ENCODE measurements at places on chromosomes 3 and 15.

GRCh38 chr15:74800559-74801094, 12.0 kb upstream of the LMAN1L start:
- DNase-seq: no peak

DNA sequence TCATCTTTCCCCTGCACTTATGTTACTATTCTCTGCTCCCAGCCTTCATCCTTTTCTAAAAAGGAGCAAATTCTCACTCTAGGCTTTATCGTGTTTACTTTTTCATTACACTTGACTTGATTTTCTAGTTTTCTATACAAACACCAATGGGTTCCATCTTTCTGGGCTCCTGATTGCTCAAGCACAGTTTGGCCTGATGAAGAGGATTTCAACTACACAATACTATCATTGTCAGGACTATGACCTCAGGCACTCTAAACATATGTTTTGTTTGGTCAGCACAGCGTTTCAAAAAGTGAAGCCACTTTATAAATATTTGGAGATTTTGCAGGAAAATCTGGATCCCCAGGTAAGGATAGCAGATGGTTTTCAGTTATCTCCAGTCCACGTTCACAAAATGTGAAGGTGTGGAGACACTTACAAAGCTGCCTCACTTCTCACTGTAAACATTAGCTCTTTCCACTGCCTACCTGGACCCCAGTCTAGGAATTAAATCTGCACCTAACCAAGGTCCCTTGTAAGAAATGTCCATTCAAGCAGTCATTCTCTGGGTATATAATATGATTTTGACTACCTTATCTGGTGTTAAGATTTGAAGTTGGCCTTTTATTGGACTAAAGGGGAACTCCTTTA, 86.2 kb downstream of the TGFBR2 start:
- no peak for DNase-seq

DNA sequence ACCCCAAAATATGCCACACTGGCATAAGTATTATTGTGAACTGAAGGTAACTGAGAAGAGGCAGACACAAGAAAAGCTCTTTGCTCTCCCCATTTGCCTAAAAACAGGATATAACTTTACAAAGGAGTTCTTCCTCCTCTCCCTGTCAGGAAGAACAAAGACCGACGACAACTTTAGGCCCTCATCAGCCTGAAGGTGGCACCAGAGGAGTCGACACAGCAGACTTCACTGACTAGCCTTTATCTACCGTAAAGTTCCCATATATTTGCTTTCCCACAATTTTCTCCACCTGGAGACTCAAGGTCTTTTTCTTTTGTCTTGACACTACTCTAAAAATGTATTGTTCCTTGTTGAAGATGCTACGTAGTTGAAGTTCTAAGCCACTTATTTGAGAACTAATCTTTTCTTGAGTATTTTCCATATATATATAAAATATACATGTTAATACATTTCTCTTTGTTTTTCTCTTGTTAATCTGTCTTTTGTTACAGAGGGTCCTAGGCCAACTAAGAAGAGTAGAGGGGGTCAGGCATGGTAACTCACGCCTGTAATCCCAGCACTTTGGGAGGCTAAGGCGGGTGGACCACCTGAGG, 16.2 kb upstream of the XIRP1 start:
- no peak for DNase-seq

DNA sequence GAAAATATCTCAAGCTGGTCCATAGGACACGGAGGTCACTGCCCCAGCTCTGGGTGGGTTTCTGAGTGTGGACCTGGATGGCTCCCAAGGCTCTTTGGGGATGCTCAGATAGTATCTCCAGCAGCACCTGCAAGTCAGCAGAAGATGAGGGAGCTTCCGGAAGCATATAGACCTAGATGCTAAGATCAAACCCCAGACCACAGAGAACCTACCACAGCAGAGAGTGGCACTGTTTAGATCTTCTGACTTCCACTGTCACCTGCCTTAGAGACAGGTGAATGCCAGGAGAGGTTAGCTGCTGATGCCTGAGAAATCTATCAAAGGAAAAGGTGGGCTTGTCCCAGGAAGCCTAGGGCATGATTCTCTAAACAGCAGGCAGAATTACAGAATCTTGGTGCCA, 105.7 kb upstream of the TRPM1 start:
- DNase-seq: no peak

DNA sequence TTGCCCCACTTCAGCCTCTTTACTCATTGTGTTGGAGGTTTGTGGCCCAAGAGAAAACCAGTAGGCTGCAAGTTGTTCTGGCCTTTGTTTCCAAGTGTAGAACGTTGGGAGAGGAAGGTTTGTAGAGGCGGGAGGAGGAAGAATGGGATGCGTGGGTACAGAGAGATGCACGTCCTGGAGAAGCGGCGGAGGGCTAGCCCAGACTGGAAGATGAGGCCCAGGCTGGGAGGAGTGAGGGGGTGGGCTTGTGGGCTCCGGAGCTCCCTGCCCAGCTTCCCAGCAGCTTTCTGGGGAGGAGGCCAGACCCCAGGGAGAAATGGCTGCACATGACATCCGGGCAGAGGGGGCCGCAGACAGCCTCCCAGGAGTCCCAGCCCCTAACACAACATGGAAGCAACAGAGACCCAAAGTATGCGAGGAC, 5.3 kb downstream of the PLA2G4F start:
- DNase-seq: no peak

DNA sequence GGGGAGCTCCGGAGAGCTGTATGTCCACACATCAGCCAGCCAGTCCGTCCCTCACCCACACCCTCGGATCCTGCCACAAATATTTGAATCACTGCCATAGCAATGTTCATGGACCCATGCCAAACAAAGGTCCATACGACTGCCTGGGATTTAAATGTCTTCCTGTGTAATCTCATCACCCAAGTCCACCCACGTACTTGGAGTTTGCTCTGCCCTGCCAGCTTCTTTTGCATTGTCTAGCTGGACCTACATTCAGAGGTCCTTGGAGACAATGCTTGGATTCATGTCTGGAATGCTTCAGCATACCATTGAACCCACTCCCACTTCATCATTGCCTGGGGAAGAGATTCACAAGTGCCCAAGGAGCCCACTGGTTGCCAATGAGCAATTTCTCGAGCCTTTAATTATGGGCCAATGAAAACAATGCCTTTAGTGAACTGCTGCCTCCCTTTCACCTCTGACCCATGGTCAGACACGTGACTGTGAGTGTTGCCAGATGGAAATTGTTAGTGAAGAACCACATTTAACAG, 90.4 kb upstream of the PHLDB2 start:
- DNase-seq: no peak

GRCh38 chr15:101458158-101458900, 31.2 kb downstream of the PCSK6 start:
- no peak for DNase-seq

DNA sequence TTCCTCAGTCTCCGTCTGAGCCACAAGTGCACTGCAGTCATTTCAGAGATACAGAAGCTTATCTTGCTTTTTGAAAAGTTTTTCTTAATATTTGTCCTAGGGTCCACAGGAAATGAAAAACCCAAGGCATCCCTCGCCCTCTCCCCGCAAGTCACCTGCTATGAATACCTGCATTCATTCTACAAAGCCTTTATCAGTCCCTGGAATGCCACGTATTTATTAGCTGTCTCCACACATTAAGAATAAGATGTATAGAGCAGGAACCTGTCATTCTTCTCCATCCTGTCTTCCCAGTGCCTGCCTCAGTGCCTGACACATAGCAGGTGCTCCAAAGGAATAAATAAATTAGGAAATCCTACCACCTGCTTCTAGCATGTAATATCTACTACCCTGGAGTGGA, 73.3 kb upstream of the ICE2 start:
- DNase-seq: no peak

DNA sequence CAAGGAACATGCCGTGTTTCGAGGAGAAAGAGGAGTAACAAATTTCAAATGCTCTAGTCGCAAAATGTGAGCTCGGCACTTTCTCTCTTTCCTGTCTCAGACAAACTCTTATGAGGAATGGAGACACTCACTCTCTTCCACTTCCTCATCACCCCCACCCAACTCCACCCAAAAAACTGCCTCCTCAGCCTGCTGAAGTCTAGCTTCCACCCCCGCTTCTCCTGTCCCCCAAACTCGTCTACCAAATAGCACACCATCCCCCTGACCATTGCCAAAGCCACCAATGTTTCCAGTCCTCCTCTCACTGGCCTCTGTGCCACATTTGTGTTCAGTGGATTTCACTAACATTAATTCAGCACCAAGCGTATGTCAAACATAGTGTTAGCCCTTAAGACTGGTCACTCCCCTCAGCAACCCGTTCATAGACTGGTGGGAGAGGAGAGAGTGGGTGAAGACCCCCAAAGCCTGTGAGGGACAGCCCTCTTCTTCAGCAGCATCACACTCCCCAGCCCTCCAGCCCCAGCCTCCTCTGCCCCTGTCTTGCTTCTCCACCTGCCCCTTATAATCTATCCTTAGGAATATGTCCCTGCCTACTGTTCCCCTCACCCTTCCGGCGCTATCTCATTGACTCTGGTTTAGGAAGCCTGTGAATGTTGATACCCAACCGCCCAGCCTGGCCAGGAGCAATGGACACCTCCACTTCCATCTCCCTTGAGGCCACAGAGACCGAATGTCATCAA, 77.3 kb downstream of the FAM174B start:
- no peak for DNase-seq

GRCh38 chr3:53075743-53076140, 29.9 kb upstream of the SFMBT1 start:
- no peak for DNase-seq

DNA sequence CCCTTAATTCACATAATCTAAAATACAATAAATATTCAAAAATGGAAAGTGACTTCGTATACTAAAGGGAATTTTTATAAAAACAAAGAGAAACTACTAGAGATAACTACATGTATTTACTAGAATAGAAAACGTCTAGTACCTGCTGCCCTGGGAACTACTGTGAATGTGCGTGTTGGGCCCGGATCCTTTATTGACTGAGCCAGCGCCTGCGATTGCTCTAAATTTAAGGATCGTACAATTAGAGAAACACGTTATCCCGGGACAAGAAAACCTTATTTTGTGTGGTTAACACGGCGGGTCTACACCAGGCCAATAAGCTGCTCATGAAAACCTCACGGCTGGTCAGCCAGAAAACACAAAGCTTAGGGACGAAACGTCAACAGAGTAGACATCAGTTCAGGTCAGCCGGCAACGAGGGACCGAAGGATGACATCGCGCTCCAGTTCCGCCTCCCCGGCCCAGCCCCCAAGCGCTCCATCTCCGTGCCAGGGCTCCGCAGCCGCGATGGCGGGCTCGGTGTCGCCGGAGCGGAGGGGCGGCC, 555 bp downstream of the TM2D3 start:
- DNase-seq: no peak

- no peak for DNase-seq
Observed at GRCh38 chr15:90059208-90059985, 42.9 kb downstream of the IDH2 start.

DNA sequence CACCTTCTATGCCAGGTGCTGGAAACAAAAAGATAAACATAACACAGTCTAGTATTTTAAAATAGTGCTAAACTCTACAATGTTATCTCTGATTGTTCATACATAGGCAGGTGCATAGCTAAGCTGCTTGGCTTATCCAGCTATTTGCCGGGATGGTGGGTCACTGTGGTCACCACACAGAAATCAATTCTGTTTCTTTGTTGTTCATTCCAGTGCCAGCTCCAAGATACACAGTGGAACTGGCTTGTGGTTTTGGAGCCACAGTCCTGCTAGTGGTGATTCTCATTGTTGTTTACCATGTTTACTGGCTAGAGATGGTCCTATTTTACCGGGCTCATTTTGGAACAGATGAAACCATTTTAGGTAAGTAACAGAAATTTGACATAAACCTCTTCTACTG, 130.2 kb downstream of the IL1RAP start:
- DNase-seq: no peak

GRCh38 chr15:88302373-88302772, 45.8 kb upstream of the NTRK3 start:
- no peak for DNase-seq

DNA sequence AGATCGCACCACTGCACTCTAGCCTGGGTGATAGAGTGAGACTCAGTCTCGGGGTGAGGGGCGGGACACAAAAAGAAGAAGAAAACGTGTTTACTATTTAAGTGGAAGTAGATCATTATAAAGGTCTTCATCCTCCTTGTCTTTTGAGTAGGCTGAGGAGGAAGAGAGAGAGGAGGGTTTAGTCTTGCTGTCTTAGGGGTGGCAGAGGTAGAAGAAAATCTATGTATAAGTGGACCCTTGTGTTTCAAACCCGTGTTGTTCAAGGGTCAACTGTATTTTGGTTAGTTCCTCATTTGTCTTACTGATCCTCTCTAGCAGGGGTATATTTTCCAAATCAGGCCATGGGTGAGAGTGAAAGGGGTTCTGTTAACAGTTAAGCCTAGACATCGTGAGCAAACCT, 40.1 kb downstream of the TRIM71 start:
- DNase-seq: no peak

- DNase-seq: no peak
Observed at GRCh38 chr3:19526071-19526470, 377.8 kb downstream of the KCNH8 start.

DNA sequence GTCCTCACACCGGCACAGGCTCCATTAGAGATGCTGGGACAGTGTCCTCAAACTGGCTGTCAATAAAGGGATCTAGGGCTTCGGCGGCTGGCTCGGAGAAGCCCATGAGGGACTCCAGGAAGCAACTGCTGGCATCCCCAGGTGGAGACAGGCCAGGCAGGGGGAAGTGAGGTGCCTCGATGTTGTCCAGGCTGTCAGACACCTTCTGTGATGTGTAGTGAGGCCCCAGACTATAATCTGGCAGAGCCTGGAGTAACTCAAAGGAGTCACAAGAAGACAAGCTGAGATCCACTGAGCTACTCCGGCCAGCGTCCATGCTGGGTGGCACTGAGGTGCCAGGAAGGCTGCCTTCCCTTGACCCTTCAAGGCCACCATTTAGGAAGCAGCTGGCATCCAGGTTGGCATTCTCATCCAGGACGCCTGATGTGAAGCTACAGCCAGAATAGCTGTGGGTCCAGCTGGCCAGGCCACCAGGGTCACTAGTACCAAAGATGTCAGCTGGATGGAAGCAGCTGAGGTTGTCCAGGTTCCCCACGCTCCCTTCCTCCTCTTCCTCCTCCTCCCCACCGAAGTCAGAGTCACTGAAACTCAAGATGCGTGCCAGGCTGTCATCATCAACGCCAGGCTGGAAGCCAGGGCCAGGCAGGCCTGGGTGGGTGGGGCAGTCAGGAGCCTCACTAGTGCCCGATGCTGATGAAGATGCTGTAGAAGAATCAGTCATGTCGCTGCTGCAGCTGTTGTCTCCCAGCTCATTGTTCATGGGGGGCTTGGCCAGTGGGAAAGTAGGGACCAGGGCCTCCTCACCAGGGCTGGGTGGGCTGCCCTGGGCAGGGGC, 10.1 kb downstream of the CSRNP1 start:
- DNase-seq: no peak

- no peak for DNase-seq
Observed at GRCh38 chr3:46926039-46926438, 48.5 kb downstream of the PTH1R start.

- no peak for DNase-seq
Observed at GRCh38 chr15:29270976-29271375, 1.4 kb upstream of the NSMCE3 start.

DNA sequence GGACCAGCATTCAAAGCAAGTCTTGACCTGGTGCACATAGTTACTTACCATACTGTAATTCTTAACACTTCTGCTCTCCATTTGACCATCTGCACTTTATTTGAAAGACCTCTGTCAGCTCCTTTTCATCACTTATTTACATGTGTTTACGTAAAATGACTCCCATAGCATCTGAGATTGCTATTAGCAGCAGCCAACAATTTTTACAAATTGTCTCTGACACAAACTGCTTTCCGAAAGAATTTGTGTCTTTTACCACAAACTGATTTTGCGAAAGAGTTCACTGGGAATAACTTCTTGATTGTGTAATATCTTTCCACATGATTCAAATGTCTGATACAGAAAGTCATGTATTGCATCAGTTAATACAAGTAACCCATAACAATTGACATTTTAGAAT, 144.1 kb upstream of the PEX5L start:
- DNase-seq: no peak
